ENCODE measurements at places on chromosomes 5 and 9.

DNA sequence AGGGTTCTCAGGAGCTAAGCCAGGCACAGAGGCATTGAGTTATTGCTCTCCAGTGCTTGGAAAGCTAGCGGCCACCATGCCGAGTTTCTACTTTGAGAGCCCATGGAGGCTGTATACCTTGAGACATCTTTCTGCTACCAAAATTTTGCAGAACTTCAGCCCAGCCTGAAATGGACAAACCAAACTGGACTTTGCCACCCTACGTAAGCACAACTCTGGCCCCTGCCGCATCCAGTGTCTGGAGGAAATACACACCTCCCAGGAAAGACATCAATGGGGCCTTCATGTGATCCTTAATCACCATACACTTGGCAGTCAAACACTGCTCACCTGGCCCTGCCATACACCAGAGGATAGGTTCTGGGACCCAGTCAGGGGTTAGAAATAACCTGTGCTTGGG lies 27.8 kb downstream of the GARNL3 start:
- no peak for DNase-seq

DNA sequence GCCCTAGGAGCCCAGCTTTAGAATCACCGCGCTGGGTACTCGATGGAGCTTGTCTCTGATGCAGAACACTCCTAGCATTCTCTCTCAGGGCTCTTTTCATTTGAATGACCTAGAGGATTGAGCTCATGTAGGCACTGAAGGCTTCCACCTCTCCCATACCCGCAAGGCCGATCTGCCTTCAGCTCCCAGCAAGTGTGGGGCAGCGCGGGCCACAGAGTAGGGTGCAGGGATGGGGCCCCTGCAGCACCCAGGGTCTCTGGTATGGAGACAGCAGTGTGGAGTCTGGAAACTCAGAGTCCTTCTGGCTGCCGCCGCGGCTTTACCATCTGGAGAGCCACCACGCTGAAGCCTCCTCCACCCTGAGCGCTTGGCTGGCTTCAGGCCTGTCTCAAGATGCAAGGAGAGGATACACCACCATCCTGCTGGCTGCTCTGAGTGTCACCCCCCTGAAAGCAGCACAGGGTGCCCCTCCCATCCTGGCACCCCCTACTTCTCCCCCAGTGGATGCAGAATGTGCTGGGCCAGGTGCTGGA lies 12.9 kb downstream of the STKLD1 start:
- no peak for DNase-seq

GRCh38 chr5:135839566-135839965 lies 5.1 kb downstream of the SLC25A48 start:
- no peak for DNase-seq

DNA sequence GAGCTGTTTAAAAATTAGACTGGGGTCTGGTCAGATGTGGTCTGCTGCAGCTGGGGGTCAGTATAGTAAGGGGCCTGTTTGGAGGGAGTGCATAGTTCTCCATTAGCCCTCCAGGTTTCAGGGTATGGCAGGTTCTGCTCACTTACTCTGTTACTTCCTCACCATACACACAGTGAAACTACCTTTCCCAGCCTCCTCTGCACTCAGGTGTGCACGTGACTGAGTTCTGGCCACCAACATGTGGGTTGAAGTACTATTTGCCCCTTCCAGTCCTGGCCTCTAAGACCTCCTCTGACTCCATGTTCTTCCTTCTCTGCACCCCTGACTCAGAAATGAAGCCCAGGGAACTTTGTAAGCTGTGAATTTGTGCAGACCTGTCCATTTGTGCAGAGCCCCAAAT lies 190.5 kb upstream of the CLINT1 start:
- no peak for DNase-seq

- no peak for DNase-seq
Observed at GRCh38 chr5:61450493-61451279, 118.6 kb downstream of the ZSWIM6 start.

DNA sequence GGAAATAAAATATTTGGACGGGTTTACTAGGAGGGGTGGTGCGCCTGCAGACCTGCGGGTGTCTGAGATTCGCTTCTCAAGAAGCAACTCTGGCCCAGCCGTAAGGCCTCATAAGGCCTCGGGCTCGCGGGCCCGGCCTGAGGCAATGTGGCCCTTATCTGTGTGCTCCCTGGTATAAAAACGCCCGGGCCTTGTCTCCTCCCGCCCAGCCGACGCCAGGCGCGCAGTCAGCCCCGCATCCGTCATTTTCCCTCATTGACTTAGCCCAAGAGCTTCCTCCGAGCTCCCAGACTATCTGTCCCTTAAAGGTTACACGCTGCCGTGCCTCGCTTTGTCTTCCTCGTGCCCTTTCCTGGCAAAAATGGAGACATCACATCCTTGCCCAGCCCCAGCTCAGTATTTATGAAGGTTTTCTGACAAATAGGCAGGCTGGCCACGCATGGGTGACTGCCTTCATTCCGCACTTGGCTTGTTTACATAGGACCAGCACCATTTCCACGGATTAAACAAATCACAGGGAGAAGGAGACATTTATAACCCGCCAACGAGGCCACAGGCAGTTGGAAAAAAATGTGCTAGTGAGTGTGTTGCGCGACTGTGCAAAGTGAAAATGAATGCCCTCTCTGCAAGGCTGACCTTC lies 74.5 kb upstream of the TBCA start:
- no peak for DNase-seq

- DNase-seq: no peak
Observed at GRCh38 chr5:76771705-76772405, 47.0 kb upstream of the F2RL1 start.
